NK-92 treated with Interleukin-12 subunit alpha and Interleukin-12 subunit beta, amount 100 ng/mL, for 24 hours (cell line): ENCODE measurements at places on chromosomes 7 and 10.

- no peak for DNase-seq
These were observed 133.1 kb downstream of the CD36 start for GRCh38 chr7:80771523-80771922.

DNA sequence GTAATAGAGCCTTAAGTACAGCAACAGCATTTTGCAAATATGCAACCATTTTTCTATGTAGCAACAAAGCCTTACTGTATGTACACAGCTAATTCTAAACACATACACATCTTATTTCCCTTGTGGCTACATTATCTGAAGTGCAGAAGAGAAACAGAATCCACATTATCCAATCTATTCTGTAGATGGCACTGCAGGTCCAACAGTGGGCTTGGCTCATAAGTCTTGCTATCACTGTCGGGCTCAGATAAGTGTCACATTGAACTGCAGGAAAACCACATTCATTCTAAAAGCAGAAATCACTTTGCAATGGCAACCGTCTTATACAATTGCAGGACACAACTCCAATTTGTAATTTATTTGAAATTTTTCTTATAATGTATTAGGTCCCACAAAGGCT lies 109.8 kb upstream of the NOBOX start:
- DNase-seq: no peak

DNA sequence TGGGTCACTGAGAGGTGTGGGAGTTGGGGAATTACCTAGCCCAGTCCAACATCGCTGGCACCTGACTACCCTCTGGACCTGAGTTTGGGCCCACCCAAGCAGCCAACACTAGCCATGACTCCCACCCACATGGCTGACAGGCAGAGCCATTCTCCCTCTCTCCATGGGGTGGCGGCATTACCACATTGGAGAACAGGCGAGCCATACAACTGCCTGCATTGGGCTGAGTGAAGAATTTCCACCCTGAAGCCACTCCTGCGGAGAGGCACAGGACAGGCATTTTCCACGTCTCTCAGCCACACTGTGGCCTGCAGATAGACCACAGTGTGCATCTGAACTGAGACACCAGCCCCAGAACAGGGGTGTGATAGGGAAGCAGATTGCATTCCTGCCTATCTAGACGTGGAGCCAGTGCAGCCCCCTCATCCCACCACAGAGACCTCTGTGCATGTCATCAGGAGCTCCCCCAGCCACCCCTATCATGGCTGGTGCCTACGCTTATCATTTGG lies 58.2 kb upstream of the ANTXRL start:
- peak; percentile 12 for DNase-seq

DNA sequence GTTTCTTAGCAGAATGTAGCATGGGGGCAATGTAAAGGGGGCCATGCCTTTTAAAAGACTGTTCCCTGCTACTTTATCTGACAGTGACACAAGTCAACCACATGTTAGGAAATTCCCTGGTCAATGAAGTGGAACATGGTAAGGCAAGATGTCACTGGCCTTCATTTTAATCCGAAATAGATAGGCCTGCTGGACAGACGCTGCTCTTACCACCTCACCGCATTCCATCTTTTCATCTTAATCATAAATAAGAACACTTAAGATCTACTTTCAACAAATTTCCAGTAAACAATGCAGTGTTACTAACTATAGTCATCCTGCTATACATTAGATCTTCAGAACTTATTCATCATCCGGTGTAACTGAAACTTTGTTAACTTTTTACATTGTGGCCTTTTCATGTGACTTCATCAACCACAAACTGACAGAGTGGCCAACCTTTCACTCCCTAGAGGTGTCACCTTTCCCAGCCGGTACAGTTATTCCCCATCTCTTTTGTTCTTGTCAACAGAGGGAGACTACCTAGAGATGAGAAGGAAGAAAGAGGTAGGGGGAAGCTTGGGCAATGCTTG lies 15.6 kb downstream of the ASB4 start:
- DNase-seq: peak; percentile 30

GRCh38 chr10:69086001-69086509 lies 1.8 kb upstream of the SRGN start:
- DNase-seq: no peak
